Naive thymus-derived CD4-positive, alpha-beta T cell (primary cell): ENCODE measurements at places on chromosomes 1 and 21. TPM values are rescaled to one million over a fixed set of nuclear protein-coding genes. Genes with fewer than 3 reads are reported as not detected.

- DNase-seq = no peak
These were observed 68.9 kb downstream of the C4BPA start for GRCh38 chr1:207172885-207173284.

Gene THEM5
- polyA plus RNA-seq = not detected

DNA sequence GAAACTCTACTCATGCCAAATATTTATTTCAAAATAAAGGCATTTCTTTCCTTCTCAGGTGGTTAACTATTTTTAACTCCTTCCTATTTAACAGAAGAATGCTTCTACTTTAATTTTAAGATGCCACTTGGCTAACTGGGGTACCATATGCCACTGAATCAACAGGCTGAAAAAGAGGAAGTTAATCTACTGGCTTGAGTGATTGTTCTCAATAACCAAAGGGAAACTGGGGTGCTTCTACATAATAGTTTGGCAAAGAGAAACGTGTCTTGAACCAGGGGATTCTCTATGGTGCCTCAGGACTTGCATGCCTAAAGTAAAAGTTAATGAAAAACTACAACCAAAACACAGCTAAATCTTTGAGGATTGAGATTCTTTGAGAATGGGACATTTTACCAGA lies 142.6 kb downstream of the DENND1B start:
- DNase-seq = no peak

DNA sequence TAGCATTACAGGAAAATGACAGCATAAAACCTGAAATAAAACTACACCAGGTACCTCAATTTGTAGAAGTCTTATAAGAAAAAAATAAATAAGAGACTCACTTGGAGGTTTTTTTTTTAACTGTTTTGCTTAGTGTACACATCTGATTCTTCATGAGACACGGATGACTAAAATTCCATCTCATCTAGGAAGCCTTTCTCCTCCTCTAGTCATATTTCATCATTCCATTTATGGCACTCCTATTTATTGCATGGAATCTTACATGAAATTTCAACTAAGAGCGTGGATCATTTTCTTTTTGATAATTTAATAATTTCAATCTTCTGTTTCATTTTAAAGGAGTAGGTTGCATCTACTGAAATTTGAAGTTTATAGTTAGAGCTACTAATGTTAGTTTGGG lies 1.6 kb upstream of the PTGS2 start:
- DNase-seq = no peak

Gene ALPL
- polyA plus RNA-seq = not detected

DNA sequence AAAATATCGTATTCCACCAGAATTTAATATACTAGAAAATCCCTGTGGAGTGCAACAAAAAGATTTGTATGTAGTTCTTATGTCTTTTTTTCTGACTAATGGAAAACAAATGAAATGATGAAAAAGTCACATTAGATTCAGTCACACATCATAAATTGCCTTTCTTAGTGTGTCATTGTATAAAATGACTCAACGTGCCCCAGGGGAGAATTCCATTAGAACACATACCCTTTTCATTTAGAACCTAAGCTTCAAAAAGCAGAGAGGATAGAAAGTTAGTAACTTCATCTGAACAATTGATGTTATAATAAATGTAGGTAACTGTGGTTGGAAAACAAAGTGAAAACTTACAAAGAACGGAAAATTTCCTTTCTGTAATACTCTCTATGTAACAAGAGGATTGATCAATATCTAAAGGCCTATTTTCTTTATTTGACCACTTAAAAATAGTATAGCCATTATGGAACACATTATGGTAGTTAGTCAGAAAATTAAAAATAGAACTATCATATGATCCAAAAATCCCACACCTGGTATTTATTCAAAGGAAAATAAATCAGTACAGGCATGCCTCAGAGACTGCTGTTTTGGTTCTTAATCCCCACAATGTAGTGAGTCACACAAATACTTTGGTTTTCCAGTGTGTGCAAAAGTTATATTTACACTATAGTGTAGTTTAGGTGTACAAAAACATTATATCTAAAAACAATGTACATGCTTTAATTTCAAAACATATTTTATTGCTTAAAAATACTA lies 1016.1 kb downstream of the KCNT2 start:
- no peak for DNase-seq

DNA sequence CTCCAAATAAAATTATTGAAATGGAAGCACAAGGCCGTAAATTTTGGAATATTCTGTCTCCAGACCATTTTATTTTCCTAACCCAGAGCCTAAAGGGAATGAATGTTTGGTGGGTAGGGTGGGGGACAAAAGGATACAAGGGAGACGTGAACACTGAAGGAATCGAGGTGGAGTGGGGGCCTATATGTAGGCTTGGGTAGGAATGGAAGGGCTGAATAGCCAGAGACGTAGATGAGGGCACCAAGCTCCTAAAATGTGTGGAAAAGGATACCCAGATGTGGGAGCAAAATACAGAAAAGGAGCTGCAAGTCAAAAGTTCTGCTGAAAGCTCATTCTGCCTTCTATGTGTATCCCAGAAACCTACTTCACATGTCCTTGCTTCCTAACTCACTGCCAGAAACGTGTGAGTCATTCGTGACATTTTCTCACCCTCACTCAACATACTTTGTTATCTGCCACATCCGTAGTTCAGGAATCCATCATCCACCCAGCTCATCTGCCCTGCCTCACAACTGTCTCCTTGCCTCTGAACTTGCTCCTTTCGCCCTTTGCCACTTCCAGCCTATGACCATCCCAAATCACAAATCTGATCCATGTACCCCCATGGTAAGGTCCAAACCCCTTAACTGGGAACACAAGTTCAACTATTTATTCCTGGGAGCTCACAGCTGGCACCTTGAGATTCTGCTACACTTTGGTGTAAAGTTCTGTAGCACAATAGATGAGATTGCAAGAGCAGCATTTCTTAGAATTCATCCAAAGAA lies 84.1 kb upstream of the PRDX6 start:
- no peak for DNase-seq

- DNase-seq = no peak
These were observed 63.9 kb upstream of the DISP3 start for GRCh38 chr1:11414926-11415538.

- DNase-seq = no peak
These were observed 72.4 kb upstream of the BCAR3 start for GRCh38 chr1:93753791-93754763.

Gene RNPEP
- polyA plus RNA-seq = 23.1 TPM

DNA sequence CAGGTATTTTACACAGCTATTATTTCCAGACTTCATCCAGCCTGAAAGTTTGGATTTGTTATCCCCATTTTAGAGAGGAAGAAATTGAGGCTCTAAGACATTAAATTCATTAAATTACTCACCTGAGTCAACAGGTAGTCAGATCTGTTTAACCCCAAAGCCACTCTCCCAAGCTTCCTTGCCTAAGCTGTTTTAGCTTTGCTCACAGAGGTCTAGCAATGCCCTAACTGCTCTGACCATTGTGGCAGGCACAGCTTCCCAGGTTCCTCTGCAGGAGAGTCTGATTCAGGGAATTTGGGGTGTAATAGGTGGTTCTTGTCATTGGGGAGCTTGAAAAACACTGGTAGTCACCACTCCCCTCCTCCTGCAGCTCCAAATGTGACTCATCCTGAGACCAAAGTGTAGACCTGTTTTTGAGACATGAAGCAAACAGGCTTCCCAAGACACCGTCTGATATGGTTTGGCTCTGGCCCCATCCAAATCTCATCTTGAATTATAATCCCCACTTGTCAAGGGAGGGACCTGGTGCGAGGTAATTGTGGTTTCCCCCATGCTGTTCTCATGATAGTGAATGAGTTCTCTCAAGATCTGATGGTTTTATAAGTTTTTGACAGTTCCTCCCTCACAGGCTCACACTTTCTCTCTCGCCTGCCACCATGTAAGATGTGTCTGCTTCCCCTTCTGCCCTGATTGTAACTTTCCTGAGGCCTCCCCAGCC lies 142.8 kb upstream of the DNAH14 start:
- no peak for DNase-seq

DNA sequence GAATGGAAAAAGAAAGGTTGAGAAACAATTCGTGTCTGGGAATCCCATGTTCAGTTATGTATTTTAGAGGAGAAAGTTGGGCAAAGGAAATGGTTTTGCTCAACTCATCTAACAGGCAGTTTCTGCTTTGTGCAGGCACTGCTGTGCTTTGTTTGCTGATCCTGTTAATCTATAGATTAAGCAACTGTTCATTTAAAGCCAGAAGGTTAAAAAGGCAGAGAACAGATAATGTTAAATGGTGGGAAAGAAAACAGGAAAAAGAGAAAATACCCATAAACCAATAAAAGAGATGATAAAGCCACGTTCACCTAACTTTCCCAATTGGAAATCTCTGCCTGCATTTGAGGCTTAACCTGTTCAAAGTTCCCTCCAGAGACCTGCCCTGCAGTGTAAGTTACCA lies 70.0 kb downstream of the APP start:
- DNase-seq = no peak

GRCh38 chr1:37084013-37084412 lies 49.7 kb upstream of the GRIK3 start:
- no peak for DNase-seq

Gene MT1HL1
- not detected for polyA plus RNA-seq

GRCh38 chr1:151813271-151813977 lies 8.2 kb upstream of the LINGO4 start:
- DNase-seq = no peak

- DNase-seq = no peak
These were observed 6.2 kb downstream of the ZNF691 start for GRCh38 chr1:42852608-42852980.

Gene PROK1
- not detected for polyA plus RNA-seq

GRCh38 chr1:54728027-54728426 lies 12.4 kb downstream of the TTC4 start:
- DNase-seq = no peak

- no peak for DNase-seq
These were observed 107.4 kb downstream of the LMX1A start for GRCh38 chr1:165248969-165249571.

GRCh38 chr21:25490742-25491141 lies 116.5 kb downstream of the MRPL39 start:
- no peak for DNase-seq

Gene AHCYL1
- 47.6 TPM for polyA plus RNA-seq

DNA sequence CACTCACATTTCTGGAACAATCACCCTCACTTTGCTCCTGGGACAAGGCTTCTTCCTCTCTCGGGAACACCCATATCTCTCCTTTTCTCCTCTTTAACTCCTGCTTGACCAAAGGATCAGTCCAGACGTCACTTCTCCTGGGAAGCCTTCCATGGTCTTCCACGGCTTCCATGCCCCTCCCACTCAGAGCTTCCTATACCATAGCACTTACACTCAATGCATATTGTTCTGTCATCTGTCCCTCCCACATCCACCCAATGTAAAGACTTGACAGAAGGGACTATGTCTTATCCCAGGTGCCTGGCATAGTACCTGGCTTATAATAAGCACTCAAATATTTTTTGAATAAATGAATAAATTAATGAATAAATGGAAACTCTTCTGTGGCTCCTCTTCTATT lies 28.2 kb downstream of the CD34 start:
- DNase-seq = no peak

DNA sequence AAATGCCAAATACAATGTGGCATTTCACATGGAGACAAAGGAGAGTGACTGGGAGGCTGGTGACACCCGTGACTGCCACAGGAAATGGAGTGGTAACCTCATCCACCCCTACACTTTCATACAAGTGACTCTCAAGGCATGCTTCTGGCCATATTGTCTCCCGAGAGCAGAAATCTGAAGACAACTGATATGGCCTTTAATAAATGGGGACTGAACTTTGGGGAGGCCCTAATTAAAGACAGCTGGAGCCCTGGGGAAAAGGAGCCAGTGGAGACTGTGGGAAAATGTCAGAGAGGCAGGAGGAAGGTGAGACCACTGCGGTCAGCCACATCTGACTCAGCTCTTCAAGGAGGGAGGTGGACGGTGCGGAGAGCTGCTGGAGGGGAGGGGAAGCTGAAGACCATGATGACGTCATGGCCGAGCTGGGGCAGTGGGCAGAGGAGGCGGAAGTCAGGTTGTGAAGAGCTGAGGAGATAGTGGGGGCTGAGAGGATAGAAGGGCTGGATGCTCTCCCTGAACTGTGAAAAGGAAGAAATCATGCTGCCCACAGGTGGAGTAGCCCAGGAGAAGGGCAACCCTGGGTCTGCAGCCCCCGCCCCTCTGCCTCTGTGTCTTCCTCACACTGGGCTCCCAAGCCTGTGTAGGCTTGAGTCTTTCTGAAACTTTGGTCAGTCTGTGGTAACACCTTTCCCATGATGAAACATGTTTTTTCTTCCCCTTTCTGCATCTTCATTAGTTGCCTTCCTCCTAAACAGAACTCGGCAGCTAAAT lies 14.0 kb upstream of the NCF2 start:
- no peak for DNase-seq

Gene KCNA3
- 114 TPM for polyA plus RNA-seq

- DNase-seq = no peak
These were observed 33.7 kb downstream of the ZYG11B start for GRCh38 chr1:52759908-52760307.

- DNase-seq = no peak
These were observed 181.4 kb upstream of the B3GALT2 start for GRCh38 chr1:193367863-193368262.

Gene DIRAS3
- not detected for polyA plus RNA-seq

- peak; percentile 58 for DNase-seq
These were observed 68.9 kb downstream of the TENT5C start for GRCh38 chr1:117674521-117675400.

DNA sequence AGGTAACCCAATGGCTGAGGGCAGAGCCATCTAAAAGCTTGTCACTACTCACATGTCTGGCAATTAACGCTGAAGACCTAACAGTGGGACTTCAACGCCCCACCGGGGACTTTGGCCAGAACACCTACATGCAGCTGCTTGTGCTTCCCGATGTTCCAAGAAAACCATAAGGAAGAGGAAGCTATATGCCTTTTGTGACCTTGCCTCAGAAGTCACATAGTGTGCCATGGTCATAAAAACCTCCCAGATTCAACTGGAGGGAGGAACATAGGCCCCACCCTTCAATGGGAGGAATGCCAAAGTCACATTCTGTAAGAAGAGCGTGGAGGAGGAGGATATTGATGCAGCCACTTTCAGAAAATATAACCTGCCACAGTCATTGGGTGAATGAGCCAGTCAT lies 147.8 kb upstream of the MAGI3 start:
- DNase-seq = no peak

Gene C1QA
- not detected for polyA plus RNA-seq

GRCh38 chr1:6445062-6445763 lies 20.6 kb downstream of the ESPN start:
- no peak for DNase-seq

DNA sequence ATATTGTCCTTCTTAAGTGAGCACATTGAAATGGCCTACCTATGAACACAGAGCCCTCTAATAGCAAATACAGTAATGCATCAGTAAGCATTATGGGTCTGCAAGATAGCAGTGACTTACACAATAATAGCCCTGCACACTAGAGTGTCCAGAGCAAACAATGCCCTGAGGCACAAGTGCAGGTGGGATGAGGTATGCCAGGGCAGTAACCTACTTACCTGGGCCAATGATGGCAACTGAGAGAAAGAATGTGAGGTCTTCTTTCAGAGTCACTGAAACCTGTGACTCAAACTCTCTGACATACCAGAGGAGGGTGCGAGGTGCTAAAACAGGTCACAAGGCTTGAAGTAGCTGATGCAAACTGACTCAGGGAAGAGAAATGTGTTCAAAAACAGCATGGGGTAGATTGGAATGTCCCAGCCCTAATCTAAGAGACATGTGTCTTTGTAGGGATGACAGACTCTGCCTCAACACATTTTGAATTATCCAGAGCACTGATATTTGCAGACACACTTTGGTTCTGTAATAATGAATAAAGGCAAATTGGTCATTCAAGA lies 168.5 kb upstream of the RUNX1 start:
- no peak for DNase-seq

GRCh38 chr1:21909286-21909759 lies 27.8 kb downstream of the HSPG2 start:
- no peak for DNase-seq

Gene FALEC
- 0.76 TPM for polyA plus RNA-seq

- DNase-seq = no peak
These were observed 10.8 kb upstream of the LSM10 start for GRCh38 chr1:36408479-36408878.
